GM23248 (cell line): ENCODE measurements at places on chromosomes 16 and 17. TPM values are rescaled to one million over a fixed set of nuclear protein-coding genes. Genes with fewer than 3 reads are reported as not detected.

DNA sequence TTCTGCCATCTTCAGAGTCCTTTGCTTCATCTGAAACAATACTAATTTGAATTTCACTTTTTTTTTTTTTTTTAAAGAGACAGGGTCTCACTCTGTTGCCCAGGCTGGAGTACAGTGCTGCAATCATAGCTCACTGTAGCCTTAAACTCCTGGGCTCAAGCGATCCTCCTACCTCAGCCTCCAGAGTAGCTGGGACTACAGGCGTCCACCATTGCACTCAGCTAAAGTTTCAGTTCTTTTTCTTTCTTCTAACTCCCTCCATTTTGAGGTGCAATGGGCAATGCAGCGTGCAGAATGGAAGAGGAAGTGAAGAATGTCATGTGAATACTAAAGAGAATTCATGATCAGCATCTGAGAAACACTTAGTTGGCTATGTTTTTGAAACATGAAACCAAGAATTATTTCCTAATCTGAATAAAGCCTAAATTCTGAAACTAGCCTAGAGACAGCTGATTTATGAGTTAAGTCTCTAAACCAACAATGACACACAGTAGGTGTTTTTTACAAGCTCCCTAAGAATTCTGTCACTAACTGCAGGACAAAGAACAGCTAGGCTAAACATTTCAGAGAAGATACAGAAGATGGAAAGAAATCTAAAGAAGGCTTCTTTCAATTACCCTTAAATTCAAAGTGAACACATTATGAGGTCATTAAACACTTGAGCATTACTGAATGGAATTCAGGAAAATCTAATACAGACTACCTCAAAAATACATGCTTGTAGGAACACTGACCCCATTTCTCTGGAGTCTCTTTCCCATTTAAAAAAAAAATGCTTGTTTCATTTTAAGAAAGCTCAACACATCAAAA is 21.0 kb downstream of the SNN start:
- H3K27ac ChIP-seq: no peak overlapping the region
- H3K4me3 ChIP-seq: no peak overlapping the region
- H3K27me3 ChIP-seq: no peaks in the 10 kb centered on the region
- peaks cover 15% of the 10 kb centered on the region for H3K4me1 ChIP-seq
- DNase-seq: no peak

DNA sequence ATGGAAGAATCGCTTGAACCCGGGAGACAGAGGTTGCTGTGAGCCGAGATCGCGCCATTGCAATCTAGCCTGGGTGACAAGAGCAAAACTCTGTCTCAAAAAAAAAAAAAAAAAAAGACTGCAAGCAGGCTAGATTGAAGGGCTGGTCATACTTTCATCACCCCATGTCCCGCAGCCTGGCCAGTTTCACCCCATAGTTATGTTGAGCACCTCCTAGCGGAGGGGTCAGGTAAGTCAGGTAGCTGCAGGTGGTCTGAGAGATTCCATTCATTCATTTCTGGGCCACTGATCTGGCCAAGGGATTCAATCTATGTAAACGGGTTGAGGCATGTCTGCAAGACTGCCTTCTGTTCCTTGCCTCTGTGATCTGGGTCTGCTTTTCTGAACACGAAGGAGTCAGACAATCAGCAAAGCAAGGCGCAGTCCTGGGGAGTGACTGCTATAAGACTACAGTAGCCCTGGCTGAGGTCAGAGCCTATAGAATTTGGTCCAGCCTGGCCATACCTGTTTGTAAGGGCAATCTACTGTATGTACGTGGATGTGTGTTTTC is 23.6 kb upstream of the BPTF start:
- H3K27me3 ChIP-seq: no peaks in the 10 kb centered on the region
- no peak overlapping the region for H3K27ac ChIP-seq
- no peak for DNase-seq
- no peaks in the 10 kb centered on the region for H3K4me1 ChIP-seq

DNA sequence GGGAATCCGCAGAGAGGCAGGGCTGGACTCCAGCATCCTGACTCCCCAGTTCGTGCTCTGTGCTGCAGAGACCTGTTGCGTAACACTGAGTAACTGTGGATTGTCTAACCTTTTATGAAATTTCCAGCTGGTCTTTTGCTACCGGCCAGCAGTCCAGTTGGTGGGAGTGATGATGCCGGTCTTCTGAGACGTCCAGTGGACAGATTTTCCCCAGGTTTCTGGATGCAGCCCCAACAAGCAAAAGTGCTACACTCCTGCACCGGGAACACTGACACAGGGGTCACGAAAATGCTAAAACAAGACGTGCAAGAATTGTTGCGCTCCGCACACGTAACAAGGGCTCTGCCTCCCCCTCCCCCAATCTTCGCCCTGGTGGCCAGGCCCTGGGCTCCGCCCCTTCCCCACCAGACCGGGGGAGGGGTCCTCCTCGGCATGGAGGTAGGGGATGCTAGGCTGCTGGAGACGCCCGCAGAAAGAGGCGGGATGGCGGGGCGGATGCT is 701 bp upstream of the MRC2 start:
- 0 out of 2 replicates have a peak, but pooled peaks cover 4% of the 10 kb centered on the region for H3K36me3 ChIP-seq
- peaks cover 17% of the 10 kb centered on the region; the same call in 1 of the 2 replicates for H3K4me1 ChIP-seq
- peak overlapping the region; percentile 98 for H3K27ac ChIP-seq
- H3K27me3 ChIP-seq: no peaks in the 10 kb centered on the region

DNA sequence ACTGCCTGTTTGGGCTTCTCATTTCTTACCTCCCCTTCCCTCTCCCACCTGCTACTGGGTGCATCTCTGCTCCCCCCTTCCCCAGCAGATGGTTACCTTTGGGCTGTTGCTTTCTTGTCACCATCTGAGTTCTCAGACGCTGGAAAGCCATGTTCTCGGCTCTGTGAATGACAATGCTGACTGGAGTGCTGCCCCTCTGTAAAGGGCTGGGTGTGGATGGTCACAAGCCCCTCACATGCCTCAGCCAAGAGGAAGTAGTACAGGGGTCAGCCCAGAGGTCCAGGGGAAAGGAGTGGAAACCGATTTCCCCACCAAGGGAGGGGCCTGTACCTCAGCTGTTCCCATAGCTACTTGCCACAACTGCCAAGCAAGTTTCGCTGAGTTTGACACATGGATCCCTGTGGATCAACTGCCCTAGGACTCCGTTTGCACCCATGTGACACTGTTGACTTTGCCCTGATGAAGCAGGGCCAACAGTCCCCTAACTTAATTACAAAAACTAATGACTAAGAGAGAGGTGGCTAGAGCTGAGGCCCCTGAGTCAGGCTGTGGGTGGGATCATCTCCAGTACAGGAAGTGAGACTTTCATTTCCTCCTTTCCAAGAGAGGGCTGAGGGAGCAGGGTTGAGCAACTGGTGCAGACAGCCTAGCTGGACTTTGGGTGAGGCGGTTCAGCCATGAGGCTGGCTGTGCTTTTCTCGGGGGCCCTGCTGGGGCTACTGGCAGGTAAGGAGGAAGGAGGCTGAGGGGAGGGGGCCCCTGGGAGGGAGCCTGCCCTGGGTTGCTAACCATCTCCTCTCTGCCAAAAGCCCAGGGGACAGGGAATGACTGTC is at the start of gene CD68:
CD68 (plus strand) TSS at position 638 of the 833 bp plus-strand sequence; CDS start at position 678, 40 bp downstream.
- peaks cover 51% of the 10 kb centered on the region for H3K4me1 ChIP-seq
- peaks cover 40% of the 10 kb centered on the region for H3K36me3 ChIP-seq
- H3K27ac ChIP-seq: peak within 1 kb of the TSS; percentile 96
- H3K4me3 ChIP-seq: peak within 1 kb of the TSS; percentile 48
- DNase-seq: peak; percentile 98

DNA sequence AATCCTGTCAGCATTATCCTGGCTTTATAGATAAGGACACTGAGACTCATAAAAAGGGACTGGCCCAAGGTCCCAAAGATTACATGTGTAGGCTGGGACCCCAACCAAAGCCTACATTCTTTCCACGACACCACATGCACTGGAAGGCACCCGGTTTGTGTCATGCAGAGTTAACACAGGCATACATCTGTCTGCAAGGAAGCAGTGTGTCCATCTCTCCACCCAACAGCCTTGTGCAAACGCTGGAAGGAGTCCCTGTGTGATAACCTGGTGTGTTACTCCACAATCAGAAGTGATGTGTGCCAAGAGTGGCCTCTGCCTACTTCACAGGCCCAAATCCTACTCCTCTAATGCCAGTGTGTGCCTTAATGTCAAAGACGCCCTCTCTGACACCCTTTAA is 139.8 kb downstream of the PARN start:
- H3K27ac ChIP-seq: no peak overlapping the region
- H3K27me3 ChIP-seq: no peaks in the 10 kb centered on the region
- no peak for DNase-seq
- H3K4me1 ChIP-seq: peaks cover 30% of the 10 kb centered on the region
- H3K36me3 ChIP-seq: no peaks in the 10 kb centered on the region

DNA sequence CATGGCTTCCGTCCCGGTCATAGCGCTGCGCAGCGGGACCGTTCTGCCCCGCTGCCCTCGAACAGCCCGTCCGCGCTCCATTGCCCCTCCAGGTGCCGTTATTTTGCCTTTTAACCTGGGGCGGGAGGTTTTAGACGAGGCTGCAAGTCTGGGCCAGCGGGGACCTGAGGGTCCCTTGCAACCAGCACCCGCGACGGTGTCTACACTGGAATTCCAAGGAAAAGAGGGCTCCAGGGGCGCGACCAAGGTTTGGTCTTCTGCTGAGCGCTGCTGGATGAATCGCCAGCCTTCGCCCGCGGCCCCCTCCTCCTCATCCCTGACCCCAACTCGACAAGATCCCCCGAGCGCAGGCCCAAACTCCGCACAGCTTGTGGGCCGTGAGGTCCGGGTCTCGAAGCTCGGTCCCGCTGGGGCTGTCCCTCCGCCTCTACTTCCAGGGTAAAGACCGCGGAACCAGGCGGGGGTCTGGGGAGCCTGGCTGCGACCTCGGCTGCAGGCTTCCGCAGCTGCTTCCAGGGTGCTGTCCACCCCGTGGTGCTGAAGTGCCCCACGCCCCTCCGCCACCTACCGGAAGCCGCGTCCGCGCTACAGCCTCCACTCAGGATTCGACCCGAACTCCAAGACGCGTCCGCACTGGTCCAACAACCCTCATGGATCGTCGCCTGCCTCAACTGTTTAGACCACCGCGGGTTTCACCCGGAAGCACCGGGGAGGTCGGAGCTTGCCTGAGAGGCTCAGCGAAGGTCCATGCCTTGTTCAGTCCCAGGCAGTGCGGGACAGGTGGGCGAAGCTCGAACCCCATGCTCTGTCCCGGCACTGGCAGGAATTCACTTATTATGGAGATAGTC is 10.1 kb upstream of the CA4 start:
- H3K4me3 ChIP-seq: no peak overlapping the region
- peak; percentile 85 for DNase-seq
- H3K27me3 ChIP-seq: peaks cover 27% of the 10 kb centered on the region
- peaks cover 14% of the 10 kb centered on the region for H3K4me1 ChIP-seq

DNA sequence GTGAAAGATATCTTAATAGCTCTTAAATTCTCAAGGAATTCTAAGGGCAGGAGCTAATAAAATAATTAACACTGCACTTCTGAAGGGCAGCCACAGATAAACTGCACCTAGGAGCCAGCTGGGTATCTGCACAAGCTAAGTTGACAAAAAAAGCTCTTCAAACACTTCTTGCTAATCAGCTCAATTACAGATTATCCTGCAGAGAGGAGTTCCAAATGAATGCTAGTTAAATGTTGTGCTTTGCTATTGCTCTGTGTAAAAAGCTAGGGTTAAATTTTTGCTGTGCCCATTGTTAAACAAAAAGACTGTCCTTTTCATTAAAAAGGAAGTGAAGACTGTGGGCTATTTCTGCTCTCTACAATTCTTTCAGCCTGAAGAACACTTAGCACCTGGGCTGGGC is 158.5 kb upstream of the SHISA6 start:
- H3K36me3 ChIP-seq: no peaks in the 10 kb centered on the region
- no peak overlapping the region for H3K4me3 ChIP-seq
- no peak overlapping the region for H3K27ac ChIP-seq
- no peak for DNase-seq
- H3K27me3 ChIP-seq: no peaks in the 10 kb centered on the region

- no peaks in the 10 kb centered on the region for H3K27me3 ChIP-seq
- H3K27ac ChIP-seq: no peak overlapping the region
Measured at GRCh38 chr17:69450918-69451317, 36.4 kb downstream of the MAP2K6 start.

DNA sequence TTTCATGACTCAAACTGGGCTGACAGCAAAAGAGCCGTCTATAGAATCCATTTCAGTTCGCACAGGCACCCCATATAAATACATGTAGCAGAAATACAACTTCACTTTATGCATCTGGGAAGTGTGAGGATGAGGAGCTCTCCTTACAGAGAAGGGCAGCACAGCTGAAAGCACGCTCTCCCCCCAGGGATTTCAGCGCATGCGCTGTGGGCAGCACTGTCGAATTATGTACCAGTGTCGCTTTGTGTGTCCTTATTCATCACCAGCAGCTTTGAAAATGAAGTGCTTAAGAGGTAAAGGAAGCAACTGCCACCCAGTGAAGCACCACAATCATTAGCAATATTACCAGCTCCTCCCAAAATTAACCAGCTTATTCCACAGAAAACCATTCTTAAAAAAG is 39.9 kb downstream of the CEP95 start:
- no peaks in the 10 kb centered on the region for H3K27me3 ChIP-seq
- DNase-seq: no peak
- no peaks in the 10 kb centered on the region for H3K4me1 ChIP-seq
- no peak overlapping the region for H3K27ac ChIP-seq
- peaks cover 98% of the 10 kb centered on the region for H3K36me3 ChIP-seq
- H3K4me3 ChIP-seq: no peak overlapping the region

- no peak overlapping the region for H3K4me3 ChIP-seq
- no peaks in the 10 kb centered on the region for H3K4me1 ChIP-seq
- H3K27me3 ChIP-seq: peaks cover 37% of the 10 kb centered on the region
- DNase-seq: no peak
- no peak overlapping the region for H3K27ac ChIP-seq
Measured at GRCh38 chr17:4582101-4582501, 2.2 kb upstream of the SMTNL2 start.

DNA sequence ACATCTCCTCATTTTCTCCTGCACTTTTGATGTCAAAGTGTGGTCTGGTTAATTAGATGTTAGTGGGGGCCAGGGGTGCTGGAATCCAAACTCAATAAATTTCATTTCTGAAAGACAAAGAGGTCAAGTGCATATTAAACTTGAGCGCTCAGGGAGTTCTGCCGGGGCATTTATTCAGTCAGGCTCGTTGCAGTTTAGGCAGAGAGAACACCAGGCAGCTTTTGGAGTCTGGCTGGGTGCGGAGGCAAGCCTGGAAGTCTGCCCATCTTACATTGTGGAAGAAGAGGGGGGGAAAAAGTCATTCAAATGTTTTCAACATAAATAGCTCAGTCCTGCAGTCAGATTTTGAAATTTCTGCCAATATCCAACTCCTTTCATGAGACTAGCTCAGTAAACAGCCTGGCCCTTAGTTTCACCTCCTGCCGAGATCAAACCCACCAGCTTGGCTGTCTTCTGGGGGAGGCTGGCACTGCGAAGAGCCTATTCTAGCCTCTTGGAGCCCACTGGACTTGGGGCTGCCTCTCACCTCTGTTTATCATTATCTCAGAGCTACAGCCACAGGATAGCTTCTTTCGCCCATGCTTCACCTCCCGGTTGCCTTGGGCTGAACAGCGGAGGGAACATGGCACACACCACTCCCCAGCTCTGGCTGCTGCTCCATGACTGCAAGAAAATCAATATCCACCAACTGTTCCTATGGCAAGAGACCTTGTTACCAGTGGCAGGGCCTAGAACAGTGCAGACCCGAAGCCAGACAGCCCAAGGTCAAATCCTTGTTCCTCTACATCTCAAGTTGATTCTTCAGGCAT is 177.4 kb upstream of the CDH5 start:
- H3K36me3 ChIP-seq: no peaks in the 10 kb centered on the region
- no peaks in the 10 kb centered on the region for H3K27me3 ChIP-seq
- H3K27ac ChIP-seq: peak overlapping the region; percentile 13; the same call in 1 of the 2 replicates
- peaks cover 17% of the 10 kb centered on the region for H3K4me1 ChIP-seq
- DNase-seq: no peak

Gene GLP2R
- 0.38 TPM in 1 of 2 replicates, not detected in the other for total RNA-seq

Gene KIAA0513
- total RNA-seq: 5.3 and 7.6 TPM in 2 replicates

Gene CDK5R1
- 1.2 and 1.5 TPM in 2 replicates for total RNA-seq

Gene SEC14L5
- total RNA-seq: not detected in 2 replicates

Gene NME4
- total RNA-seq: 128 and 175 TPM in 2 replicates

Gene HEATR9
- total RNA-seq: not detected in 2 replicates

Gene C17orf67
- total RNA-seq: 1.3 TPM in 1 of 2 replicates, not detected in the other
